ENCODE measurements at places on chromosomes 3 and 15.

DNA sequence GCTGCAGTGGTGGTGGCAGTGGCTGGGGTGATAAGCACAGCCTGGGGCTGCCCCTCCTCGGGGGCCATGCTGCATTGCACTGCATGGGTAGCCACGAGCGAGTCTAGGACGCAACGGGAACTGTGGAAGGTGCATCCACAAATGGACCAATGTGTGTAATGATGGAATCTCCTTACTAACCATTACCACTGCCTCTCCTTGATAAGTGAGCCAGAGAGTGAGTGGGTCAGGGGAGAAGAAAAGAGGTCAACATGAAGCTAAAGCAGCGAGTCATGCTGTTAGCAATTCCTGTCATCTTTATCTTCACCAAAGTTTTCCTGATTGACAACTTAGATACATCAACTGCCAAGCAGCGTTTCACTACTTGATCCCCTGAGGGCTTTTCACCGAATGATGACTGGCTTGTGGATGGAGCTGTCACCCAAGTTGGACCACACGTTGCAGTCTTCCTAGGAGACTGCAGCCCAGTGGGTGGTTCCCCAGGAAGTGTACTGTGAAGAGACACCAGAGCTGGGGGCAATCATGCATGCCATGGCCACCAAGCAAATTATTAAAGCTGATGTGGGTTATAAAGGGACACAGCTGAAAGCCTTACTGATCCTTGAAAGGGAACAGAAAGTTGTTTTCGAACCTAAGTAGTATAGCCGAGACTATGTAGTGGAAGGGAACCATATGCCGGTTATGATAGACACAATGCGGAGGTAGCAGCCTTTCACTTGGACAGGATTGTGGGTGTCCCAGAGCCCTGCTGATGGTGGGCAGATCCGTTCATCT, 20.6 kb downstream of the SAMD7 start:
- no peak for DNase-seq

DNA sequence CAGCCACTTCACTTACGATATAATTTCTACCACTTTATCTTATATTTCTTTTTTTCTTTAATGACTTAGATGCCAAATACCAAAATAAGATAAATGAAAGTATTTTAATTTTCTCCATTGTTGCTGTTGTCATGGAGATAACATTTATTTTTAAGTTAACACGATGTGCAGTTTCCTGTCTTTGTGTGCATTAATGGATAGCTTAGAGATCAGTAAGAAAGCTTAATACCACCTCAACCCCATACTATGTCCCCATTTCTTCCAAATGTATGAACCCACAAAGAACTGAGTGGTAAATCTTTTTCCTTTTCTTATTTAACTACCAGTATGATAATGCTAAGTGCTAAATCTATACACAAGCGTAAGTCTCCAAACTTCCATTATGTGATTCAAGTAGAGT, 17.1 kb downstream of the PCNP start:
- no peak for DNase-seq

DNA sequence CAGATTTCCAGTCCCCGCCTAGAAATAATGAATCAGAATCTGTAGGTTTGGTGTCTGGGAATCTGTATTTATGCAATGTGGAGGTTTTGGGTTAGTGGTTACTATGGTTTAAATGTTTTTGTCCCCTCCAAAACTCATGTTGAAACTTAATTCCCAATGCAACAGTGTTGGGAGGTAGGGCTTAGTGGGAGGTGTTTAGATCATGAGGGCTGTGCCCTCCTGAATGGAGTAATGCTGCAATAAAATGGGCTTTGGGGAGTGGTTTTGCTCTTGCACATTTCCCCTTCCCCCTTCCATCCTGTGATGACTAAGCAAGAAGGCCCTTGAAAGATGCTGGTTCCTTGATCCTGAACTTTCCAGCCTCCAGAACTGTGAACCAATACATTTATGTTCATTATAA, 9.2 kb upstream of the RFC4 start:
- no peak for DNase-seq

DNA sequence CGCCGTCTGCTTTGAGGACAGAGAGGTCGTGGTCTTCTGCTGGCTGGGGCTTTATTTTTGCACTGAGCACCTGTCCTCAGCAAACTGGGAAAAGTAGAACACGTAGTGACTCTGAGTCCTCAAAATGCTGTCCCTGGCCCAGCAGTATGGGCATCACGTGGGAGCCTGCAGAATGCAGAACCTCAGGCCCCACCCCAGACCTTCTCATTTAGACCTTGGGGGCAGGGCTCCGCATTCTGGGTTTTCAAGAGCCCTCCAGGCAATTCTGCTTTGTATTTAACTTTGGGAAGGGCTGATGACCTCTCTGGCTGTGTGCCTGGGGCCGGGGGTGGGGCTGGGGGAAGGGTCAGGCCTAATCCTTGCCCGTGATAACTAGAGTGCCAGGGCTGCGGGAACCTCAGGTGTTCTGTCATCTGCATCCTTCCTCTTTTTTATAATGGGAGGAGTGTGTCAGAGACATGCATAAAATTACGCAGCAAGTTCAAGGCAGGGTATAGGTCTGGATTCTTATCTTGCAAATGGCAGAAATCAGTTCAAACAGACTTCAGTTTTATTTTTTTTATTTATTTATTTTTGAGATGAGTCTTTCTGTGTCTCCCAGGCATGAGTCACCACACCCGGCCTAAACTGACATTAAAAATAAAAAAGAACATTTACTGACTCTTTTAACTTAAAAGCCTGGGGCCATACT, 11.1 kb downstream of the SLC6A6 start:
- peak; percentile 19 for DNase-seq

GRCh38 chr3:11476735-11477144, 167.0 kb downstream of the VGLL4 start:
- peak; percentile 69 for DNase-seq

DNA sequence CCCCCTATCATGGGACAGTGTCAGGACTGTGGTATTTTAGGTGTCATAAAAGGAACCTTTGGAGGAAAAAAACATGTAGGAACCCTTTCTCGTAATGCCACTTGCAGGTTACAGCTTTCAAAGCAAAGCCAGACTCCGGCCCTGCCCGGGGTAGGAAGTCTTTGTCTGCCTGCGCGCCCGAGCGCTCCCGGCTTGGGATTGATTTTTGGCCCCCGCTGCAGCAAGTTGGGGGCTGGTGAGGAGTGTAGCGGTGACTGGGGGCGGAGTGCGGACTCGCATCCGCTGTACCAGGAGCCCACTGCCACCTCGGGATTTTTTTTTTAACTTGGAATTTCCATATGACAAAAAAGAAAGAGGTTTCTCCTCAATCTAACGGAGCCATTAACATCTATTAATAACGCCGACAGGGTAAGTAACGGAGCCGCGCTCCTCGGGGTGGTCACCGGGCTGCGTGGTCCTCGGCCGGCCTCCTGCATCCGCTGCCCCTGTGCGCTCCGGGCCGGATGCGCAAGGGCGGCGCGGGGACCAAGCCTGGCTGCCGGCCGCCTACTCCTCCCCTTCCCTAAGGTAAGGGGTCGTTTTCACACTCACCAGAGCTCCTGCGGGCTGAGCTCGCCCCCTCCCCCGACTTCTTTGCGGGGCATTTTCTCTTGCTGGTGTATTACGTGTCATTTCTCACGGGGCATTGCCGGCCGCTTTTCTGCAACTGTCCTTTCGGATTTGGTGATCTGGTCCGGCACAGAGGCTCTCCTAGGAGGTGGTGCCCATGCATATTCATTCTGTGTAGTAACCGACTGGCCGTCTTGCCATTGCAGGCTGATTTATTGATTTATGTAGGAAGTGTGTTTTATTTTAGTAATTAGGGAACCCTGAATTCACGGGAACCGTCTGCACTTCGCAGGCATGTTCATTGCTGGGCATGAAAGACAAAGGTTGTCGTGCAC, 219.8 kb upstream of the TOPAZ1 start:
- DNase-seq: no peak

DNA sequence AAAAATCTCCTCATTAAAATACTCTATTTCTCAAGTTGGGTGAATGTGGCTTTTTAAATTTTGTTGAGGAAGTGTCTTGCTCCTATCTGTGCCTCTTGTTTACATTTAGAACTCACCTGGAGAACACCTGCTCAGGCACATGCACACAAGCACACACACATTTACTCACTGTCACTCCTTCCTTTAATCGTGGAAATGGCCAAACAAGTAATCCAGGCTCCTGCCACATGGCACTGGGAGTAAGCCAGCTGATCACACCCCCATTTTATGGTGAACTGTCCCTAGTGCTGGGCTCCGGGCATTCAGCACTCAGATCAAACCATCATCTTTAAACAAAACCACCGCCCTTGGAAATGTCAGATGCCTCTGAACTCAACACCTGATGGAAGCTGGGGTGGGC, 204.7 kb upstream of the BHLHE40 start:
- no peak for DNase-seq

DNA sequence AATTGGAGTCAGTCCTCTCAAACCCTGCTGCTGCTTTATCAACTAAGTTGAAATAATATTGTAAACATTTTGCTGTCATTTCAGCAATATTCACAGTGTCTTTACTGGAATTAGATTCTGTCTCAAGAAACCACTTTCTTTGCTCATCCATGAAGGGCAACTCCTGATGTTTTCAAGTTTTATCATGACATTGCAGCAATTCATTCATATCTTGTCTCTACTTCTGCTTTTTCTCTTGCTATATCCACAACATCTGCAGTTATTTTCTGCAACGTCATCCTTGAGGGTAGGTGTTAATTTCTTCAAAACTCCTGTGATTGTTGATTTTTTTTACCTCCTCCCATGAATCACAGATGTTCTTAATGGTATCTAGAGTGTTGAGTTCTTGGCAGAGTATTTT, 181.6 kb downstream of the EPHA6 start:
- no peak for DNase-seq

DNA sequence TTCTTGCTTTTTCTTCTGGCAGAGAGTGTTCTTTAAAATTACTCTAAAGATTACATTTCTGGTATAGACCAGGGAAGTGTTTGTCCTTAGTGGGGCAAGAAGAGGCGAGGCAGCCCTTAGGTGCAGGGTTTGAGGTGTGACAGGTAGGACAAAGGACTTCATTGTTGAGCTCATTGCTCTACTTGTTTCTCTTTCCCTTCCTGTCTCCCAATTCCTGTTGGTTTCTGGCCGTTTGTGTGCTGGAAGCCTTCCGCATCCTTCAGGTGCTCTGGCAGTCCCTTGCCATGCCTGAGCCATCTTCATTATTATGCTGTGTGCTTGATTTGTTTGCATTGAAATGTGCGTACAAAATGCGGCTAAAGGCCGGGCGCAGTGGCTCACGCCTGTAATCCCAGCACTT, 85.1 kb downstream of the CCK start:
- DNase-seq: no peak

DNA sequence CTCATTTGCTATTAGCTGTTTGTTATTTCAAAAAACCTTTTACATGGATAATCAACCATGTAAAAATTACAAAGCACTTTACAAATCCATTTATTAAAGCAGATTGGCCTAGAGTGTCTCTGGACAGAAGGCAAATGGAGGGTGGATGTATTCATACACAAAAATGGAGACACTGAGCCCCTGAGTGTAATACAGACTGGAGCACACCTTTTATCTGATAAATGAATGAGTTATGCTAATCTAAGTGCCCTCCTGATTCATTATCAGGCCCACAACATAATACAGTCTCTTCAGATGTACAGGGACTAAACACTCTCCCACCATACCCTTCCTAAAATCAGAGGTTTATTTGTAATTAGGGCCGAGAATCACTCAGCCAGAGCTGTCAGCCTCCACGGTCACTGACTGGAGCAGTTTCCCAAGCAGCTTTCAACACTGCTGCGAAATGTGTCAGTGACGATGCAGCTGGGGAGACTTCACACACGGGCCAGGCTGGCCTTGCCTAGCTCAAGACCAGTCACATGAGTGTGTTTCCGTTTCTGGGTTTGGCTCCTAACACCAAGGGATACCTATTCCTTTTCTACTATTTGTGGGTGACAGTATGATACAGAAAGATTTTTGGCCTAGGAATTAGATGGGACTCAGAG, 271.8 kb downstream of the ZIC1 start:
- DNase-seq: no peak

- DNase-seq: no peak
Measured at GRCh38 chr3:5767304-5767703, 579.8 kb downstream of the EDEM1 start.

GRCh38 chr3:126854666-126855065, 128.2 kb upstream of the PLXNA1 start:
- no peak for DNase-seq

GRCh38 chr15:59687836-59688235, 1.3 kb downstream of the BNIP2 start:
- DNase-seq: peak; percentile 9

- DNase-seq: no peak
Measured at GRCh38 chr3:143755978-143756377, 92.3 kb downstream of the SLC9A9 start.

DNA sequence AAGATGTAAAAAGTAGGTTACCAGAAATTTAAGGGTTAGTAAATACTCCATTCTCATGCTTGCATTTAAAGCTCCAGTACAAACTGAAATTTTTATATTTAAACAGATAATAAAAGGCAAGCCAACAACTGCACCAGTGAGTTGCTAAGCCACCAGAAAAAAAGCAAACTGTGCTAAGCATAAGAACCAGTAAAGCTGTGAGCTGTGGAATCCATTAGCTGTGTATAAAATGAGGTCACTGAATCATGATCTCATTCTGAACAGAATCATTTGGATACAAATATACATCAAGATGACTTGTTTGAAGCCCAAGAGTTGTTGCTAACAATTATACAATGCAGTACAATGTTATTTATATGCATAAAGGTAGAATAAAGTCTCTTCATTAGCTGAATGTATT, 1312.2 kb downstream of the SI start:
- DNase-seq: no peak

DNA sequence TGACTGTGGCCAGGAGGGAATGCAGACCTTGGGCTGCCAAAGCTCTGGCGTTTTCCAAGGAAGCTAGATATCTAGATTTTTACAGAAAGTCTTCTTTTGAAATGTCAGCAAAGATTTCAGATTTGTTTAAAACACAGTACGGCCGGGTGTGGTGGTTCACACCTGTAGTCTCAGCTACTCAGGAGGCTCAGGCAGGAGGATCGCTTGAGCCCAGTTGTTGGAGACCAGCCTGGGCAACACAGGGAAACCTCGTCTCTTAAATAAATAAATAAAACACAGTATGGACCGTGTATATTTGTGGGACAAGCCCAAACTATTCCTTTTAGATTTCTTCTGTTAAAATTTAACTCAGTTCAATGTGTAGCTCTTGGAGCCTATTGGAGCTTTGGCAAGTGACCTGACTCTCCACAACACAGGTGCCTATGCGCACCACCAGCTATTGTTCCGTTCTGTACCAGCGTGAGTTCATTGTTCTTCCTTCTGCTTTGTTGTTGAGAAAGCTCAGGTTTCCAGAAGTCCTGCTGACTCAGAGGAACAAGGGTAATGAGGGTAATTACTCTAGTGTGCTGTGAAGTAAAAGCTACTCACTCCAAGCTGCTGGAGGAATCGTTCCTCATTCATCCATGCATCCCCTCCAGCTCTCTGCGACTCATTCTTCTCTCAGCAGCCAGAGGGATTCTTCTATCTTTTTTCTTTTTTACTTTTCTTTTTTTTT, 73.1 kb upstream of the SLC6A6 start:
- peak; percentile 65 for DNase-seq

- DNase-seq: no peak
Measured at GRCh38 chr15:39728845-39729244, 53.8 kb downstream of the FSIP1 start.

GRCh38 chr3:114554731-114555130, 260.9 kb downstream of the TIGIT start:
- DNase-seq: no peak
